ENCODE measurements at places on chromosomes 6 and 20.

DNA sequence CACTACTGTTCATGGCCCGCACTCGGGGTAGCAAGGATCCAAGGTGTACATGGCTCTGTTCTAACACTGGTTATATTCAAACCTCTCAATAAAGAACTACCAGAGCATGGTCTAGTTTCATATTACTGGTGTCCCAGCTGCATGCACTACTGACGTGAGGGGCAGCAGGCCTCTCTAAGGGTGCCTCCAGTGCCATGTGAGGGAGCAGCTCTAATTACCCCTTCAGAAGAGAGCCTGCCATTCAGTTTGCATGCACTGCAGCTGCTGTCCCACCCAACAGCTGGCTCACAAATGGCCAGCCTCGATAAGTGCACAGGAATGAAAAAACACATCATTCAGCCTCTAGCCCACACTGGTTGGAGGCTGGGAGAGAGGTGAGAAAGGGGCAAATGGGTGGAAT is 85.2 kb downstream of the SMLR1 start:
- DNase-seq: no peak

- DNase-seq: no peak
These were observed 34.7 kb upstream of the GSTA4 start for GRCh38 chr6:53029761-53030160.

DNA sequence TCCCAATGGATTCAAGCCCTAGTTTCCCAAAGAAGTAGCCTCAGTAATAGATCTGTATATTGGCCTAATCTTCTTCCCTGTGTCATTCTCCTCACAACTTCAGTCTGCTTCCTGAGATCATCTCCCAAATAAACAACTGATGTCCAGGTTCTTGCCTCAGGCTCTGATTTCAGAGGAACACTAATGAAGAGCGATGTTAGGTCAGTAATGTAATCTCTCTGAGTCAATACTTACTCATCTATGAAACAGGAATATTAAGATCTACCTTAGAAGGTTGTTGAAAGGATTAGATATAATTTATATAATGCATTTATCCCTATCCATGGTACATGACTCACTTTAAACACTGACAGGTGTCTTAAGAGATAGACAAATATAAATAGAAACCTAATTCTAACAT is 246.0 kb upstream of the FLRT3 start:
- no peak for DNase-seq

DNA sequence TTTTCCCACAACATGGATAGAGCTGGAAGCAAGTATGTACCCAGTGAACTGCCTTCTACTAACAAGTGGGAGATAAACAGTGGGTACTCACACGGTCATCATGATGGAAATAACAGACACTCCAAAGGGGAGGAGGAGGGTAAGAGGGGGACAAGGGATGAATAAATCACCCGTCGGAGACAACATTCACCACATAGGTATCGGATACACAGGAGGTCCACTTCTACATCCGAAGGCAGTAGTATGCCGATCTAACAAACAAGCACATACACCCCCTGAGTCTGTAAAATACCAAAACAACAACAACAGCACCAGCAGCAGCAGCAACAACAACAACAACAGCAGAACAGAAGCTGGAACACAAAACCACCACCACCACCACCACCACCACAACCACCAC is 1943.2 kb upstream of the DEFB115 start:
- DNase-seq: no peak

DNA sequence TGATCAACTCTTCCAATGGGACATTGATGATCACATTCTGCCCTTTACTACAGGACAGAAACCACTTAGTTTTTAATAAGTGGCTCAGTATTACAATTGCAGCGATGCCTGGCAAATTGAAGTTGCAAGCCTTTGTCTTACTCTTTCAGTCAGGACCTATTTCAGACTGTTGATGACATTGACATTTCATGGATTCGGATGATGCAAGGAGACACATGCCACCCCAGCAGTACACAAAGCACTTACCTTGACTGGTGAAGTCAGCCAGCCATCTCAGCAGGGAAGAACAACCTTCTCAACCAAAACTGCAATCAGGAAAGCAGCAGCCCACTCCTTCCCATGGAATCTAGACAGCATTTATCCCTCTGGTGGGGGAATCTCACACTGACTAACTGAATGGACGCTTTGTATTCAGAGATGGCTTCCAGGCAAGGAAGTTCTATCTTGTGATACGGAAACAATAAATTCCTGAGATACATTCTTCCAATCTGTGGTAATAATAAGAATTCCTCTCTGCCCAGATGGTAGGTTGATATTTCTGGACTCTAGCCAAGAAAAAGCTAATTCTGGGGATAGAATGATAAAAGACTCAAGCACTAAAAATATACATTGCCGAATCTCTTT is 24.8 kb downstream of the NFYA start:
- DNase-seq: no peak

DNA sequence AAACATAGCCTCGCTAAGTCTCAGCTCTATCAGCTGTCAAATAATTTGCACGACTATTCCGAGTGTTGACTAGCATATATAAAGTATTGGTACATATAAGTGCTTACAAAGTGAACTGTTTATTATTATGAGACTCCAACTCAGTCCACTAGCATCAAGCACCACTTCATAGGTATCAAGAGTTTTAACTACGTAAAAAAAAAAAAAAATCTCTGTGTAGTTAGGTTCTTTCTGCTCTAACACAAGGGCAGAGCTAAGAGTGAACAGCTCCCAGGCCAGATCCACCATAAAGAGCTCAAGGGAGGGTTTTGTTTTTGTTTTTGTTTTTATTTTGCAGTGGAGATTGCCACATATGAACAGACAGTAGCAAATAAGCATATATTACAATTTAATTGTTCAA is 309.8 kb upstream of the SGK1 start:
- no peak for DNase-seq

GRCh38 chr20:32333988-32334885 is 23.9 kb upstream of the ASXL1 start:
- no peak for DNase-seq

DNA sequence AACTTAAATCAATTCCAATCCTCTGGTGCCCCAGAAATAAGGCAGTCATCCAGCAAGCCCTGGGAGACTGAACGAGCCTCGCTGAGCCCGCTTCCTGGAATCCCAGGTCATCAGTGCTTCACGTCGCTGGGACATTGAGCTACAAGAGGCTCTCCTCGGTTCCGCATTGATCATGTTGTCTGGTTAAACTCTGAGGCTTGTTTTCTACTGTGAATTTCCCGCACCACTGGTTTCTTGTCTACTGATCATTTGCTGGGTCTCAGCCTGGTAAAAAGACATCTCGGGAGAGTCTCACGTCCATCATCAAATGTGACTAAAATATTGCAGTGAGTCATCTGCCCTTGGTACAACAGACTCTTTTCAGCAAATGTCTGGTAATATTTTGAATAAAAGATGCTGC is 569.2 kb downstream of the QKI start:
- no peak for DNase-seq

DNA sequence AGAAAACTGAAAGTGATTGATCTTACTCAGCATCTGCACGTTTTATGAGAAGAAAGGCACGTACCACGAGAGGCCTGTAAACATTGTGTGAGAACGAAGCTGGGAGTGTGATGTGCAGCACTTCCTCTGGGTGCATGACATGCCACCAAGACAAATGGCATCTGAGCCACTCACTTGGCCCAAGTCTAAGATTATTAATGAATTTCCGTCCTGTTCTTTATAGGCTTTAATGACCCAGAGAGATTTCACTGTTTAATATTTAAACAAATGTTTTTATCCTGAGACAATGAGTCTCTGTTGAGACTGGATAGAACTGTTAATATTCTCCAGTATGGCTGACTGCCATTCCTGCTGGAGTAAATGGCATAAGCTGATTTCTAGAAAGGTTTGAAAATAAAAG is 172.6 kb upstream of the PHACTR1 start:
- no peak for DNase-seq

DNA sequence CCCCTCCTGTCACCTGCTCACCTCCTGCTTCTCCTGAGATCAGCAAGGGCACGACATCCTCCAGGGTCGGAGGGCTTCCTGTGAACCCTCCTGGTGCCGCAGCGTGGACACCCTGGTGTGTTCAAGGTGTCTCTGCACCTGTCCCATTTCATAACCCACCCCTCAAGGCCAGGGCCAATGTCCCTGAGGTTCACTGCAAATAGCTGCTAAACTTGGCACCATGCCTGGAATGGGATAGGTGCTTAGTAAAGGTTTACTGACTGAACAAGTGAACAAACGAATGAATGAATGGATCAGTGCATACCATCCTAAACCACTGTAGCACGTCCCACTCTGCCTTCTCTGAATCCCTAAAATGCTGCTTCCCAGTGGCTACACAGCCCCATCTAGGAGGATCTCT is 35.0 kb downstream of the SIRPA start:
- no peak for DNase-seq

DNA sequence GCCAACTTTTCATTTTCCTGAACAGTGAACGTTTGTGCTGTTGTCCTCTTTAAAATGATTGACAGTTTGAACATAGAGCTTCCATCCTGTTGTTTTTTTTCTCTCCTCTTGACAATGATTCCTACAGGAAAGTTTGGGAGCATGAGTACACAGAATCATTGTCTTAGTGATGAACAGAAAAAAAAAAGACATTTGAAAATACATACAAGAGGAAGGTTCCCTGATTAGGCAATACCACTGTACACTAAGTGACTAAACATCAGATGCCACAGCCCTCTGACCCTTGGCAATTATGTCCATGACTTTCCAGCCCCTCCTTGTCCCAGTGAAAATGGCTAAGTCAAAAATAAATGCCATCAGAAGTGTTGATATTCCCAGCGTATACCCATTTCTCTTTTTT is 71.5 kb downstream of the RTN4IP1 start:
- no peak for DNase-seq
